ENCODE measurements at places on chromosomes 7 and 10. TPM values are rescaled to one million over a fixed set of nuclear protein-coding genes. Genes with fewer than 3 reads are reported as not detected.

DNA sequence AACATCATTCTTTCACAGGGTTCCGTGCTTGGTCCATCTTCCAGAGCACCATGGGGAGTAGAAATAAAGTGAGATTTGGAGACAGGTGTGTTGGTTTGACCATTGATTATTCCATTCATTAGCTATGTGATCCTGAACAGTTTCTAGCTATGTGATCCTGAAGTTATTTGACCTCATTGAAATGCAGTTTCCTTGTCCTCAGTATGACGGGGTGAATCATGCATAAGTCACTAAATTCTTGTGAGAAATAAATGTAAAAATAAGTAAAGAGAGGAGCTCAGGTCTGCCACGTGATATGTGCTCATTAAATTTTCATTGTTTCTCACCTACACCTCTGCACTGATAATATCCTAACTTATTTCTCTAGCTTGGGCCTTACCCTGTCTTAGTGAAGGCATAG lies 34.1 kb upstream of the LHFPL3 start:
- no peak for DNase-seq

GRCh38 chr7:149292462-149292823 lies 30.4 kb downstream of the ZNF783 start:
- DNase-seq, result no peak

DNA sequence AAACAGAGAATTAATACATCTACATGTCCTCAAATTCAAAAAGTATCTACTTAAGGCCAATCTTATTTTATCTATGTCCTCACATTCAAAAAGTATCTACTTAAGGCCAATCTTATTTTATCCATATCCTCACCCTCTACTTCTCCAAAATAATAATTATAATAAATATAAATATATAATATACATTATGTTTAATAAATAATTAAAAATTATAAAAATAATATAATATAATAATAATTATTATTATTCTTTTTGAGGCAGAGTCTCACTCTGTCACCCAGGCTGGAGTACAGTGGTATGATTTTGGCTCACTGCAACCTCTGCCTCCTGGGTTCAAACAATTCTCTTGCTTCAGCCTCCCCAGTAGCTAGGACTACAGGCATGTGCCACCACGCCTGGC lies 784.9 kb downstream of the DNAJB9 start:
- DNase-seq, result no peak

The SPDYE2B gene
- not detected for total RNA-seq

GRCh38 chr10:23975431-23975830 lies 233.5 kb upstream of the KIAA1217 start:
- DNase-seq, result no peak

- DNase-seq, result no peak
Observed at GRCh38 chr7:12888717-12889116, 201.3 kb downstream of the ARL4A start.

DNA sequence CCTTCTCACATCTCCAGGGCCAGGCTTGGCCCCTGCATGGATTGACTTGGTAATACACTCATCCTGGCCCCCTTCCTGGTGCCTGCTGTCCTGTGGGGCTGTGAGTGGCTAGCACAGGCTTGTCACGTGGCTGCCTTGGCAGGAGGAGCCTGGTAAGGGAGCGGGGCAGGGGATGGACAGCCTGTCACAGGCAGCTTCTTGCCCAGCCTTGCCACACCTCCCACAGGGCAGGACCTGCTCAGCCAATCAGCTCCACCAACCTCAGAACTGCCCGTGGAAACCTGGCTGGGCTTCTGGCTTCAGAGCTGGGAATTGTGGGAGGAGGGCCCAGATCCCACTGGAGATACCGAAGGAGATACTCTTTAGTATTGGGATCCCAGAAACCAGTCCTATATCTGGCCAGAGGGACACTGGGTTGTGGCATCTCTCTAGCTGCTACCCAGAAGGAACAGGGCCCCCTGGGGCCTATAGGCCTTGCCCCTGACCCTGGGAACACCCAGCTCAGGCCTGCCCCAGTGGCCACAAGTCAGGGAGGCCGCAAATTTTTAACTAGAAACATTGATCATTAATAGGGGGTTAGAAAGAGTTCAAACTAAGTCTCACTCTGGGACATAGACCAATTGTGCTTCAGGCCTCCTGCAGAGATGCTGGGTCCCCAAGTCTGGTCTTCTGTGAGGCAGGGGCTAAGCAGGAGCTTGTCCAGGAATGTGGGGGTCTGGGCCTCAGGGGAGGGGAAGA lies at the start of gene HOGA1:
Gene HOGA1, plus strand, starts transcription at position 330 of the 738 bp plus-strand sequence. Its CDS starts 315 bp downstream, at position 645.
- peak; percentile 85 for DNase-seq

The SEPTIN7 gene
- 178 TPM for total RNA-seq

GRCh38 chr7:105118612-105119600 lies 104.9 kb downstream of the KMT2E start:
- no peak for DNase-seq

- no peak for DNase-seq
Observed at GRCh38 chr7:85471307-85471706, 284.5 kb upstream of the SEMA3D start.

- DNase-seq, result no peak
Observed at GRCh38 chr7:90621125-90621746, 25.1 kb downstream of the CDK14 start.

The NRF1 gene
- 15.4 TPM for total RNA-seq

The MICU1 gene
- 44.8 TPM for total RNA-seq

DNA sequence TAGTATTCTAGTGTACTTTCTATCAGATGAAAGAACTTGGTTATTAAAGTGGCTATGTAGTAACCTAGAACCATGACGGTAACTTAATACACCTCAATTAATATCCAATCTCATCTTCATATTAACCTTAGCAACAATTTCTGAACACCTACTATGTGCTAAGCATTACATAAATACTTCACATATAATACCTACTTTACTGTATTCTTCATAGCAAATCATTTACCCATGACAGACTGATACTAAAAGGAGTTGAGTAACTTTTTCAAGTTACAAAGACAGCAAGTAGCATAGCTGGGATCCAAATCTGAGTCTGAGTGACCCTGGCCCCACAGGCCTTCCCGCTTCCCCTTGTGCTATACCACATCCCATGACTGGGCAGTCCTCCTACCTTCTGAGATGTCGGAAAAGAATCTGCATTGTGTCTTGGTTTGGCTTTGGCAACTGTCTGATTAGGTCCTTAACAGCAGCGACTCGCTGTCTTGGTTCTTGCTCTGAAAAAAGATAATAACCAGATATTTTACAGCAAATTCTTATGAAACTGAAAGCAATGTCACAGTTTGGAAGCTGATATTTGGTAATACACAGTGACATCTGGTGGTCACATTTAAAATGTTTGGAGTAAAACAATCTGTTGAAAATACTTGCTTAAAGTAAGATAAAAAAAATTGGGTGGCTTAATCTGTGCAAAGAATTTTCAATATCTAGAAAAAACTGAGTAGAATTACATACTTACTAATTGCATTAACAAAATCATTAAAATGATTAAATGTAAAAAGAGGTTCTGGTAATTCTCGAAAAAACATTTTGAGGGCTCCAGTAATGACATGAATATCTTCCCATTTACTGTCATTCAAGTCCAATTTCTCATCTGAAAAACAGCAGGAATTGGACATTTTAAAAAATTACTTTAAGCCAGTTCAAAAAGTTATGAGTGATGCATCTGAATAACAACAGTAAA lies 120.1 kb downstream of the ARHGAP12 start:
- DNase-seq, result peak; percentile 41

The ERVW-1 gene
- total RNA-seq, result not detected

- DNase-seq, result no peak
Observed at GRCh38 chr7:91681718-91682117, 198.8 kb downstream of the MTERF1 start.

DNA sequence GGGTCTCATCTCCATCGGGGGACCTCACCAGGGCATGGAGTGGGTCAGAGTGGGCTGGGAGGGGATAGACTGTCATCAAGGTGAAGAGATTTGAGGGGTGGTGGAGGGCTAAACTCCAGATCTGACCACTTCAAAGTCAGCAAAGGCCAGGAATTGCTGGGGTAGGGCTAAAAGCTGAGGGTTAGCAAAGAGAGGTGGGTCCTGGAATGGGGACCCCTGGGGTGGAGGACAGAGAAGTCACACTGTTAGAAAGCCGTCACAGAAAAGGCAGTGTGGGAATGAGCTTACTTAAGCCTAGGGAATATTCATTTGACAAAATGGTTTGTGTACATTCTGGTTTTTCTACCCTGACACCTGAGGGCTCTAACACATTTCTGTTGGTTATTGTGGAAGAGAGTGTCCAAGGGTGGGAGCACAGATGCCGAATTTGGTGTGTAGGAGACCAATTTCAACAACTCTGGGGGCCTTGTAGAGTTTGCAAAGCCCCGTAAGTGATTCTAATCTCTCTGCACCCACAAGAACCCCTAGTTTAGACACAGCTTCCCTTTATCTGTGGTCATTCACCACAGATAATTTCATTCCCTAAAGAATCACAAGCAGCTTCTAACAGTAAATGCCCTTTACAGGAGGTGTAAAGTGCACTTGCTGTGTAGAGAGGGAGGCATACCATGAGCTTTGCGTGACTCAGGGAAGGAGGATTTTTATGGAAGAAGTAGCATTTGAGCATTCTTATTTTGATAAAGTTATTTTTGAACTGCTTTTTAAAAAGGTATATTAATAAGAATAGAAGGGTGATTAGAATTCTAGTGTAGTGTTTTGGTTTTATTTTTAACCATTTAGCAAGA lies 6.4 kb downstream of the FBH1 start:
- DNase-seq, result no peak

- no peak for DNase-seq
Observed at GRCh38 chr7:116331020-116331419, 120.7 kb downstream of the TES start.

- DNase-seq, result no peak
Observed at GRCh38 chr10:106863549-106863948, 301.0 kb downstream of the SORCS1 start.

GRCh38 chr10:124224331-124225028 lies 131.1 kb upstream of the CHST15 start:
- no peak for DNase-seq

The CALN1 gene
- total RNA-seq, result not detected

GRCh38 chr7:128934361-128935341 lies 3.1 kb upstream of the IRF5 start:
- no peak for DNase-seq

GRCh38 chr10:14056610-14057332 lies 274.0 kb downstream of the FRMD4A start:
- no peak for DNase-seq

The SH2D4B gene
- total RNA-seq, result not detected

DNA sequence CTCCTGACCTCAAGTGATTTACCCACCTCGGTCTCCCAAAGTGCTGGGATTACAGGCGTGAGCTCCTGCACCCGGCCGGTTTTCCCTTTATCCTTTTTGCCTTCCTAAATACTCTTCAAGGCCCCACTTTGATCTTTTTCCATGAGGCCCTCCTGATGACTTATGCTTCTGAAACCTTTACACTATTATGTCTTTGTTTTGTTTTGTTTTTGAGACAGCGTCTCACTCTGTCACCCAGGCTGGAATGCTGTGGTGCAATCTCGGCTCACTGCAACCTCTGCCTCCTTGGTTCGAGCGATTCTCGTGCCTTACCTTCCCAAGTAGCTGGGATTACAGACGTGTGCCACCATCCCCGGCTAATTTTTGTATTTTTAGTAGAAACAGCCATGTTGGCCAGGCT lies 3.8 kb downstream of the STMP1 start:
- DNase-seq, result no peak

GRCh38 chr10:90644165-90644564 lies 213.7 kb downstream of the HTR7 start:
- no peak for DNase-seq

The TET1 gene
- 3.4 TPM for total RNA-seq

The PRLHR gene
- total RNA-seq, result not detected
